GM06990 (cell line): ENCODE measurements at places on chromosomes 1 and 21.

- DNase-seq = no peak
These were observed 55.3 kb upstream of the EIF4G3 start for GRCh38 chr1:21232044-21232443.

- no peak for DNase-seq
These were observed 2.2 kb downstream of the SOX13 start for GRCh38 chr1:204075139-204075521.

DNA sequence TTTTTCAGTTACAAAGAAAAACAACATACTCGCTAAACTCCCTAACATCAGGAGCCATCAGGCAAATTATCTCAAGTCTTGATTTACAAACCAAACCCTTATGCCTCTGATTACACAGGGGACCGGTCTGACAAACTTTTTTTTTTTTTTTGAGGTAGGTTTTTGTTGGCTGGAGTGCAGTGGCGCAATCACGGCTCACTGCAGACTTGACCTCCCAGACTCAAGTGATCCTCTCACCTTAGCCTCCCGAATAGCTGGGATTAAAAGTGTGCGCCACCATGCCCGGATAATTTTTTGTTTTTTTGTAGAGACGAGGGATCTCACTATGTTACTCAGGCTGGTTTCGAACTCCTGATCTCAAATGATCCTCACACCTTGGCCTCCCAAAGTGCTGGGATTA, 3.8 kb upstream of the MIIP start:
- DNase-seq = no peak

DNA sequence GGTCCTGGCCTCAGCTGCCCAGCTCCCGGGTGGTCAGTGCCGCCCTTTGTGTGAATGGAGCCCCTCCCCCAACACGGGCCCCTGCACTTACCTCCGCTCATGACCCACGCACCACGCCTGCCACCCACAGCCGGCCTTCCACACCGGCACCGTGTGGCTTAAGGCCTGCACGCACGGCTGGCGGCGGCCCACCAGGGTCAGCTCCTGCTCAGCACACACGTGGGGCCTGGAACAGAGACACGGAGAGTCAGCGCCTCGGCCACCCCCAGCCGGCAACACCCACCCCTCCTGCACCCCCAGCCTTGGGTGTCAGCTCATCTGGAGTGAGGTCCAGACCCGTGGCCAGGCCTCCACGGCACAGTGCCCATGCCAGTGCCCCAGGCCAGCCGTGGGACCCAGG, 8.9 kb downstream of the MEGF6 start:
- no peak for DNase-seq

- no peak for DNase-seq
These were observed 100.2 kb upstream of the IPO9 start for GRCh38 chr1:201728731-201729130.

DNA sequence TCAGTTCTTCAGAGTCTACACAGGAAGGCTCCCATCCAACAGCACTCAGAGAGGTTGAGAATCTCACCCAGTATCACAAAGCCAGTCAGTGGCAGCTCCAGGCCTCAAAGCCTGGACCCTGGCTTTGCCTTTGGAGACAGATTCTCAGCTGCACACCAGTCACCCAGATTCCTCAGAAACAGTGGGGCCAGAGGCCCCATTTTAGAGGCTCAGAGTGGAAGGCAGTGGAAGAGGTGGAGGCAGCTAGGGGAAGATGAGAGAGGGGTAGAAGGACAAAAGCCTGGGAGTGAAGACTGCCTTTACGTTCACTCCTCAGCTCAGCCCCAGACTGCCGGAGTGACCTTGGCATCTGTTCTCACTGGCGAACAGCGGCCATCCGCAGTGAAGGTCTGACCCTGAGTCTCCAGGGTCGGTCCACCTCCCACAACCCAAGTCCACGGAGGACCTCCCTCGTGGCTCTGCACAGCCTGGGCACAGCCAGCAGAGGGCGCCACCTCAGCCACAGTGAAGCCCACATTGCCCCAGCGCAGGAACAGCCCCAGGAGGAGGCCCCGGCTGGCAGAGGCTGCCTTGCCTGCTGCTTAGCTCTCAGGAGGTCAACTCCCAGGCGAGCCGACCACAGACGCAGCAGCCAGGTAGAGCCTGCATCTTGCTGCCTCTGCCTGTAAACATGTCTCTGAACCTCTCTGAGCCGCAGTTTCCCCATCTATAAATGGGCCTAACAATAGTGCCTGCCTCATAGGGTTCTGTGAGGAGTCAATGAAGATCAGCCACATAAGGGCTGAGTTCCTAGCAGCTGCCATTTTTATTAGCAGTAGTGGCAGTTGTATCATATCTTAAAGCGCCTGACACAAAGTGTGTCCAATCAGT, 5.9 kb upstream of the FNDC5 start:
- peak; percentile 58 for DNase-seq

- DNase-seq = no peak
These were observed 28.3 kb upstream of the BTG2 start for GRCh38 chr1:203276916-203277545.
